ENCODE measurements at places on chromosomes 11 and 22.

DNA sequence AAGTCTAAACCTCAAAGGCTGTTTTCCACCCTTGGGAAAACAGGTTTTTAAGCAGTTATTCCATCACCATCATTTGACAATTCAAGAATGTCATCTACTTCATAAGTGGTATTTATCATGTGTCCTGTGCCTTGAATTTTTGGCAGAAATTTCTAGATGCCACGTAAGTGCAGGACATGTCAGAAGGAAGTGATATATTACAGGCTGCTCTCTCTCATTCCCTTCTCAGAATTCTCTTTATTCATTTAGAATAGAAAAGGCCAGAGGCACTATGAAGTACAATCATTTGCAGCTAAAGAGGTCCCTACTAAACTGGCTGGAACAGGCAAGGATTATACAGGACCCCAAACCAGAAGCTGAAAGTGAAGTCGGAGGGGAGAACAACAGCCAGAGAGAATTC is 11.9 kb downstream of the RBFOX2 start:
- no peak for DNase-seq

- peak; percentile 44 for DNase-seq
Measured at GRCh38 chr22:40156001-40156516, 21.7 kb upstream of the TNRC6B start.

DNA sequence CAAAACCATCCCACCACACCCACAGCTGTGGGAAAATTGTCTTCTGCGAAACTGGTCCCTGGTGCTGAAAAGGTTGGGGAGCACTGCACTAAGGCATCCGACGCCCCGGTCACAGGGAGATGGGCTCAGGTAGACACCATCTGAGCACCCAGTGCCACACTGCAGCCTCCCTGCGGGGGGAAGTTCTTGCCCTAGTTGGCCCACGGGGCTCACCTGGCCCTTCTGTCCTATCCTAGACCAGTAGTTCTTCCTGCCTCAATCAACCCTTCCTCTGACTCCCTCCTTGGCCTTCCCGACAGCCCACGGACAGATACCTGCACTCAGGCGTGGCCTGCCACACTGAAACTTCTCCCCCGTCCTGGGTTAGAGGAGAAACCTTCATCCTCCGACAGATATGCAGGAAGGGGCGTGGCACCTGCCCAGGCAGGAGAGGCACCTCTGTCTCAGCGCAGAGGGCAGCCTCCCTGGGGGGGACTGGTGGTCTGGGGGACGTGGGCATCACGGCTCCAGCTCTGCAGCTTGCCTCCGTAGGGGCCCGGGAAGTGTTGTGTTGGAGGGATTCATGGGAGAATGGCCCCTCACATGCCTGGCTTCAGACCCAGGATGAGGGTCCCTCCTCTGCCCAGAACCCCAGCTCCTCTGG is 4.5 kb downstream of the ANO9 start:
- DNase-seq: no peak

DNA sequence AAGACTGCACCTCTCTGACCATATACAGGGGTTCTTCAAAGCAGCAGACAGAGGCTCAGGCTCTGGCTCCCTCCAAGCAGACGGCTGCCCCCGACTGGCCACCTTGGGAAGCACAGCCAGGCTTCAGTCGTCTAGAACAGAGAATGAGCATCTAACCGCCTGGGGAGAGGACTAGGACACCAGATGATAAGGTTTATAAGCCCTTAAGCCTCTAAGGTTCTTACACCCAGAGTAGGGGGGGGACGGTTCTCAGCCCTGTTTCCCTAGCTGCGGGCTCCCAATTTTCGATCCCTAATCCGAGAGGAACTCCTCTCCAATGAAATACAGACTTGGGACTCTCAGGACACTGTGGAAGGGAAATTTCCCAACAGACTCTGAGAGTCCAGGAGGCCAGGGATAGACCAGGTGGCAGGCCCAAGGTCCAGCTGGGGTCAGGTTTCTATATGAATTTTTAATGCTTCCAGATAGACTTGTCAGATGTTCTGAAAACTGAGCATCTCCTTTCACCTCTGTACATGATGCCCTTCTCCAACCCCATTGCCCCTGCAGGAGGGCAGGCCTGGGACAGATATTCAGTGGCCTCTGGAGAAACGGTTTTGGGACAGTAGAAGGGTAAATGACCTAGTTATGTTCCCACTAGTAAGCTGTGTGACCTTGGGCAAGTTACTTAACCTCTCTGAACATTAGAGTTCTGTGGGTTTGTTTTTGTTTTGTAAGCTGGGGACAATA is 20.2 kb downstream of the RTN4RL2 start:
- peak; percentile 59 for DNase-seq

GRCh38 chr11:45920531-45921477 is 1.7 kb upstream of the LARGE2 start:
- DNase-seq: no peak

GRCh38 chr11:102469196-102469821 is 16.7 kb upstream of the TMEM123 start:
- DNase-seq: no peak

GRCh38 chr11:73263640-73264039 is 8.5 kb upstream of the P2RY6 start:
- no peak for DNase-seq

DNA sequence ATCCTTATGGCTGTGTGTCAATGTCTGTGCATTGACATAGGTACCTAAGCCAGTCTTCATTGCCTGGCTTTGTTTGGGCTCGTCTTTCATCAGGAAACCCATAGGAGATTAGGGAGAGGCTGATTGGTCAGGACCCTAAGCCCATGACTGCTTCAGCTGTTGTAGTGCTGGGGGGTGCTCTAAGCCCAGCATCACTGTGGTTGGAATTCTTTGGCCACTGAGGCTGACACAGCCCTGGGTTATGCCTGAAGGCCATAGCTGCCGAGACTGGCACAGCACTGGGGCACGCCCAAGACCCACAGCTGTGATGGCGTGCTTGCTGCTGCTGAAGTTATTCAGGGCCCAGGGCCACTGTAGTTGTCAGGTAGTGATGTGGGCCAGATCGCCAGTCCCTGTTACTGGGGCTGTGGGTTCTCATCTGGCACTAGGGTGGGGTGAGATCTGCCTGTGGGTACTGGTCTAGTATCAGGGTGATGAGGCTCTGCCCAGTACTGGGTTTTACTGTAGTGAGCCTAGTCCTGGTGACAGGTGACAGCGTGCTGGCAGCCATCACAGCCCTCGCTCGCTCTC is 4.9 kb downstream of the USP18 start:
- DNase-seq: no peak

GRCh38 chr22:40044102-40044869 is 49.5 kb downstream of the FAM83F start:
- peak; percentile 97 for DNase-seq

- DNase-seq: no peak
Measured at GRCh38 chr11:69774354-69775162, 583 bp downstream of the FGF4 start.

DNA sequence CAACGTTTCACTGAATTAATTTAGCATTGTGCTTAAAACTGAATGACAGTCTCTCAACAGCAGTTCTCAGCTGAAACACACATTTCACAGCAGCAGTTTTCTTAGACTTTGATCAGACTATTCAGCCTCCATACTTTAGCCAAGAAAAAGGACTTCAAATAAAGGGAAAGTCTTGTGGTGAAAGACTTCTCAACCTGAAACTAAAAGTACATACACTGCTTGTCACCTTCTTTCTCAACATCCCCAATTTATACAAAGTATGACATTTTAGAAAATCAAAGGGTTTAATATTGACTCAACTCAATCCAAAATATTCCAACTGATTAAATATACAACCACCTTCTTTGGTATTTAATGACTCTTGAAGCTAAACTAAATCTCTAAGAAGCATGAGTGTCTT is 419.0 kb downstream of the LRRC4C start:
- DNase-seq: no peak

DNA sequence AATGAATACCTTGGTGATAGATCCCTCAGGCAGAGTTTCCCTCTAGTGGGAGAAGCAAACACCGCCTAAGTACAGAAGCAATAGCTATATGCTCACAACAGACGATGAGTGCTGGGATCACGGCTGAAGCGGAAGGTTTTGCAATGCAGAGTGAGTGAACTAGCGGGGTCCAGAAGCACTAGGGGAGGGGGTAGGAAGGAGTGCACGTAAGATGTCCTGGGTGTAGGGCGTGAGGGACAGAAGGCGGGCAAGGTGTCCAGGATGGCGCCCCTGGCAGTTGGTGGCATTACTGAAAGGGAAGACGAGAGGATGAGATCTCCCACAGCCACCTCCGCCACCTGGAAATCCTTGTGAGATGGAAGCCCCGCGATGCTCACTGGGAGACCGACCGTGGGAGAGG is 81.0 kb downstream of the ETS1 start:
- DNase-seq: no peak

DNA sequence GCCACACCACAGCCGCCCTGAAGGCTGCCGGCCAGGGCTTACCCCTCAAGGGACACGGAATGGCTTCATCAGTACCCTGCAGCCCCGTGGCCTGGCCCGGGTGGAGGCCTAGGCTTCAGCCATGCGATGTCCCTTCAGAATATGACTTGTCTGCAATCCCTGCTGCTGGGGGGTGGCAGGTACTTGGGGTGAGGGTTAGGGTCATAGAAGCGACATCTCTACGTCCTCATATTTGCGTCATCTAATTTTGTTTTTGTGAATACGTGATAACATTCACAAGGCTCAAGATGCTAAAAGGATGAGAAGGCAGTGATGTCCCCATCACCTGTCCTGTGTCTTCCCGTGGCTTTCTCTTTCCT is 6.4 kb downstream of the CCND1 start:
- no peak for DNase-seq

GRCh38 chr11:74024261-74025029 is 15.6 kb upstream of the UCP3 start:
- DNase-seq: peak; percentile 27

GRCh38 chr11:36008584-36008983 is 64.7 kb downstream of the LDLRAD3 start:
- no peak for DNase-seq

GRCh38 chr22:40082184-40082583 is 87.4 kb downstream of the FAM83F start:
- no peak for DNase-seq
